Keratinocyte (primary cell): ENCODE measurements at places on chromosomes 7 and 10.

DNA sequence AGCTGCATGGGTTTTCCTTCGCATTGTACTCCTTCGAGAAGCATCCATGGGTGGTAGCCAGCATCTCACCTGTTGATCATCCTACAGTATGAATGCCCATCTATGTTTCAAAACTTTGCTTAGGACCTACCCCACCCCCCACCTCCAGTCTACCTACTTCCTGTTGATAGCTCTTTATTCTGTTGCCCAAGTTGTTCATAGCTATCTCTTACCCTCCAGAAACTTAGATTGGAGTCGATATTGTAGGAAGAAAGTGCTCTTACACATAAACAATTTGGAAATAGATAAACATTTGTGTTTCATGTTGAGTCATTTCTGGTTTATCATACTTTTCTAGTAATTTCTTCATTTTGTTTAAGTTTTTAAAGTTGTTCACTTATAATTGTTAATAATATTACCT is 90.1 kb downstream of the FAS start:
- no peak for DNase-seq

GRCh38 chr10:17037910-17038309 is 91.7 kb downstream of the CUBN start:
- DNase-seq = no peak

- DNase-seq = no peak
Observed at GRCh38 chr7:141685285-141686023, 16.5 kb downstream of the DENND11 start.

- no peak for DNase-seq
Observed at GRCh38 chr7:24231493-24231892, 52.5 kb upstream of the NPY start.

GRCh38 chr7:47202146-47202783 is 379.6 kb downstream of the TNS3 start:
- DNase-seq = no peak

GRCh38 chr7:67566101-67566500 is 569.5 kb downstream of the TYW1 start:
- DNase-seq = no peak

DNA sequence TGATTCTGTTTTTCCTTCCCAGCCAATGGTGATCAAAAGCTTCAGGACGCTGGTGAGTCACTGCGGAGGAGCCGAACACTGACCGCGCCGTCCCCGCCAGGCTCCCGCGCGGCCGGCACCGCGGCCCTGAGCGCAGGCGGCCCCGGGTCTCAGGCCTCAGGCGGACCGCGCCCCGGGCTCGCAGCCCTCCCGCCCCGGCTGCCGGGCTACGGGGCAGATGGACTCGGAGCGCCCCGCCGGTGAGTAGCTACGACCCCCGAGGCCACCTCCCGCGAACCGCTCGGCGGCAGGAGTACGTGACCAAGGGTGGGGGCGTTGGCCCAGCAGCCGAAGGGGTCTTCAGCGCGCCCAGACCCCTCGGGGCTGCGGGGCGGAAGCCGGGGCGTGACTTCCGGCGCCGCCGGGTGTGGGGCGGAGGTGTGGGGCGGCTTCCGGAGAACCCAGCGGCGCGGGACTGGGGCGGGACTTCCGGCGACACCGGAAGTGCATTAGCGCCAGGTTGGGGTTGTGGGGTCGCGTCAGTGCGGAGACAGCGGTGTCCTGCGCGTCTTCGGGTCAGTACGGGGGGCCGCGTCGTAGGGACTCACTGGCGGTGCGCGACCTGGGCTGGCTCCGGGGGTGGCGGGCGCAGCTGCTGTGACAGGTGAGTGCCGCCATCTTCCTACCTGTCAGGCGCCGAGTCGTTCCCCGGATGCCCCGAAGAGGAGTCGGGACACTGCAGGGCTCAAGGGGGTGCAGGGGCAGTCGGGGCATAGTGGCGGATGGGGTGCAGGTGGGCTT is at the start of gene WDR37:
WDR37 (plus strand) TSS at position 60 of the 780 bp plus-strand sequence. CDS start 15,771 bp downstream, outside the sequence.
- no peak for DNase-seq

- DNase-seq = no peak
Observed at GRCh38 chr7:76513817-76514799, 3.8 kb downstream of the UPK3B start.

- DNase-seq = peak; percentile 49
Observed at GRCh38 chr10:63431962-63432797, 33.6 kb downstream of the JMJD1C start.

- DNase-seq = no peak
Observed at GRCh38 chr10:70559861-70560260, 42.7 kb downstream of the PRF1 start.

DNA sequence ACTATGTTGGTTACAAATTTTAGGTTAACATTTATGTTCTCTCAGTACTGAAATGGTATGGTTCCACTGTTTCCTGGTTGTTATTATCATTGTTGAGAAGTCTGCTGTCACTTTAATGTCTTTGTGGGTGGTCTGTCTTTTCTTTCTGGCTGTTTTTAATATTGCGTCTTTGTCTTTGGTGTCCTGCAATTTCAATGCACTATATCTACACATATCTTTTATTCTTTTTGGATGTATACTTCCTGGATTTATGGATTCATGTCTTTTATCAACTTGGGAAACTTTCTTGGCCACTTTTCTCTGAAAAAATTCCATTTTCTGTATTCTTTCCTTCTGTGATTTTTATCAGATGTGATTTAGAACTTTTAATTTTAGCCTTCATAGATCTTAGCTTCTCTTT is 250.2 kb downstream of the BUB3 start:
- DNase-seq = no peak

GRCh38 chr7:2808891-2809665 is 35.0 kb downstream of the GNA12 start:
- DNase-seq = no peak

DNA sequence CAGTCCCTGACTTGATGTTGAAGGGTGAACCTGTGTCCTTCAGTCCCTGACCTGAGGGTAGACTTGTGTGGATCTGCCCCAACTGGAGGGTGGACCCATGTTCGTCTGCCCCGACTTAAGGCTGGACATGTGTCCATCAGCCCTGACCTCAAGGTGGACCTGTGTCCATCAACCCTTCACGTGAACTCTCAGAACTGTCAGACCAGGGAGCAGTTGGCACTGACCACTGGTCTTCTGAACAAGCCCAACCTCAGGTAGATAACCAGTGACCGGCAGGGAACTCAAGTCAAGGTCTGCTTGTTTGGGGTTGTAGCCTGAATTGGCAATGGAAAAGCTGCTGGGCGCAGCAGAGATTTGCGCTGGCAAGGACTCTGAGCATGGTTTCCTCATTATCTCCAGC is 96.5 kb downstream of the ADCY1 start:
- DNase-seq = no peak

GRCh38 chr10:112229901-112230300 is 46.3 kb upstream of the GPAM start:
- no peak for DNase-seq

- no peak for DNase-seq
Observed at GRCh38 chr10:123726836-123727235, 60.7 kb downstream of the GPR26 start.

- DNase-seq = no peak
Observed at GRCh38 chr7:83546586-83546985, 102.4 kb downstream of the SEMA3E start.

DNA sequence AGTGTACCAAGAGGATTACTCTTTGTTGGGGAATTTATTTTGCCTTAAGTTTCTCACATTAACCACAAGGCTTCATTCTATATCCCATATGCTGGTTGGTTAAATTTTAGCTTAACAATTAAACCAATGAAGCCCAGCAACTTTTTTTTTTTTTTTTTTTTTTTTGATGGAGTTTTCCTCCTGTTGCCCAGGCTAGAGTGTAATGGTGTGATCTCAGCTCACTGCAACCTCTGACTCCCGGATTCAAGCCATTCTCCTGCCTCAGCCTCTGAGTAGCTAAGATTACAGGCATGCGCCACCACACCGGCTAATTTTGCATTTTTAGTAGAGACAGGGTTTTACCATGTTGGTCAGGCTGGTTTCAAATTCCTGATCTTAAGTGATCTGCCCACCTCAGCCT is 75.0 kb upstream of the MKX start:
- no peak for DNase-seq

DNA sequence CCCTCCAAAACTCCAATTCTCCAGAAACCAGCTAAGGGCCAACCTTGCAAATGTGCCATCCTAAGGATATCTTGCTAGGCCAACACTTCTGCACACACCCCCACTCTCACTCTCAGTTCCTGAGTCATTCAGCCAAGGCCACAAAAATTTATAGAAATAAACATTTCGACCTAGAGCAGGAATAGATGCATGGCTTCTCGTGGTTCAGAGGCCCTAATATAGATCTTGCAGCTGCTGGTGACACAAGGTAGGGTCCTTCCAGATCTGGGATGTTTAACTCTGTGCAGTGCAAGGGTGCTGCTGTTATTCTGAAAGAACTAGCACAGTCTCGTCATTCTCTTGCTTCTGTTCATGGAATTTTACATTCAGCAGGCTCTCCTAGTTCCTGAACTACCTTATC is 369.3 kb downstream of the CALN1 start:
- no peak for DNase-seq

- no peak for DNase-seq
Observed at GRCh38 chr10:18332484-18332883, 192.3 kb downstream of the CACNB2 start.

GRCh38 chr7:99525713-99526440 is 21.4 kb downstream of the ZKSCAN5 start:
- no peak for DNase-seq

GRCh38 chr7:68400783-68401182 is 1197.5 kb upstream of the AUTS2 start:
- no peak for DNase-seq

GRCh38 chr7:129014501-129015101 is 40.3 kb downstream of the TNPO3 start:
- no peak for DNase-seq

- no peak for DNase-seq
Observed at GRCh38 chr7:12146813-12147212, 64.3 kb upstream of the TMEM106B start.

DNA sequence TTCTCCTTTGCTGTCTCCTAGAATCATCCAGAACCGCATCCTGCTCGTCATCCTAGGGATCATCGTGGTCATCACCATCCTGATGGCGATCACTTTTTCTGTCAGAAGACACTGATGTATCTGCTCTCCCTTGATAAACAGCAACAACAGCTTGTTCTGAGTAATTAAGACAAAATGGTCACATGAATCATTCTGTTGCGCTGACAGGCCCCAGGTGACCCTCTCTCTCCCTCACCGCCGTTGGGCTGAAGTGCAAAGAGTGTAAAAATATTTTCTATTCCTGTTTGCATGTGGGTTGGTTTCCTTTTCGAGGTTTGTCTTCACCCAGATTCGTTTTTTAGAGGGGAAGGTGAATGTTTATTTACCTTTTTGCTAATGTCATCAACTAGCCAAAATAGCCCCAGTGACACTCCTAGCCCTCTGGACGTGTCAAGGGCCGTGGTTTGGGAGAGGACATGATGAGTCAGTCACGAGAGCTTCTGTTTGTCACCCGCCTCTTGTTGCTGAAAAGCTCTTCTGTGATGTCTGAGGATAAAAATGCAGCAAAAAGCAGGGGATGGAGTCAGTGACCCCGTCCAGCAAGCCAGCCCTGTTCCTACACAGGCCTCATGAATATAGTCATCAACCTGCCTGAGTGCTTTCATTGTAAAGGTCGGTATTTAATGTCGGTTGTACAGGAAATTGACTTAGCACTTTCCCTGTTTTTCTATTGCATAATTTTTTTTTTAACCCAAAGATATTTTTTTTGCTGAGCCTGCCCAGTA is 134.6 kb upstream of the TCF7L2 start:
- DNase-seq = no peak

DNA sequence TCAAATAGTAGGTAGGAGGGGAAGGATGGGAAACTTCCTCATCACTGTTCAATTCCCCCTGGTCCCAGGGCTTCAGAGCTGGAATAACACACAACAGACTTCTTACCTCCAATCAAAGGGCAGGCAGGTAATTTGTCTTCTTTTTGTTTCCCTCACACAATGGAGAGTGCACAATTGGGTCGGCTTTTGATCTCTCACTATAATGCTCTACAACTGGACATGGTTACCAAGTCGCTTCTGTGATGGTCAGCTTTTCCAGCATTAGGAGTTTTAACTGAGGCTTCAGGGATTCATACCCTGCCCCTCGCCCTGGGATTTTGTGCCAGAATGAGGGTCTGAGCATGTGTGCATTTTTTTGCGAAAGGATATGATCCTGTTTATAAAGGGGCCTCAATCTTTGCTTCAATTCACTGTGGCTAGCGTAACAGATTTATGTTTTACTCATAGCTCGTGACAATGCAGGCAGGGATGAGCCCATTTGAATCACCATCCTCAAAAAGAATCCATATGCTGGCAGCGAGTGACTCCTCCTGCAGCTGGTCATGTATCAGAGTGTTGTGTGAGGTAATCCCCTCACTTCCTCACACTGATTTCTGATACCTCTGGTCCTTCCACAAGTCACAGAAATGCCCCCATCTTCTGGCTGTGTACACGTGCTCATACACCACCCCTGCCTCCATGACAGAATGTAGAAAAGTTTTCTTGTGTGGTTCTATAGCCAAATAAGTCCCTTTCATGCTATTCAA is 189.6 kb downstream of the CTTNBP2 start:
- DNase-seq = no peak

DNA sequence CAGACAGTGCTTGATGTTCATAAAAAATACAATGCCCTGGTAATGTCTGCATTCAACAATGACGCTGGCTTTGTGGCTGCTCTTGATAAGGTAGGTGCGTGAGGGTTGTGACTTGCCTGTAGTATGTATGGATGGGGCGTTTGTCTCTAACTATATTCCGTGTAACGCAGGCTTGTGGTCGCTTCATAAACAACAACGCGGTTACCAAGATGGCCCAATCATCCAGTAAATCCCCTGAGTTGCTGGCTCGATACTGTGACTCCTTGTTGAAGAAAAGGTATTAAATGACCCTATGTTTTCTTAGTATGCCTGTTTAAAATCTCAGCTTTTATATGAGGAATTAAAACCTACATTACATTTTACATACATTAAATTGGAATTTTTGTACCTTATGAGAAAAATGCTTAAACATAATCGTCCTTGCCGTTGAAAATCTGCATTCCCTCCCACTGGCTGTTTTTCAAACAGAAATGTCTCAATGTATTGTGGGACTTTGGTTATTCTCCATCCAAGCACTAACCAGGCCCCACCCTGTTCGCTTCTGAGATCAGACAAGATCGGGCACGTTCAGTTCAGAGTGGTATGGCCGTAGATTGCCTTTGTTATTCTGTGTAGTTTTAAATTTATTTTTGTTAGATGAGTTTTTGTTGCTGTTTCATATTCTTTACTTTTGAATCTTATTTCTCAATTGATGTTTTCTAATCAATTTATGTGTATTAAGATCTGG is 85.3 kb downstream of the CUL1 start:
- DNase-seq = peak; percentile 52
